ENCODE measurements at places on chromosomes 11 and 22.

DNA sequence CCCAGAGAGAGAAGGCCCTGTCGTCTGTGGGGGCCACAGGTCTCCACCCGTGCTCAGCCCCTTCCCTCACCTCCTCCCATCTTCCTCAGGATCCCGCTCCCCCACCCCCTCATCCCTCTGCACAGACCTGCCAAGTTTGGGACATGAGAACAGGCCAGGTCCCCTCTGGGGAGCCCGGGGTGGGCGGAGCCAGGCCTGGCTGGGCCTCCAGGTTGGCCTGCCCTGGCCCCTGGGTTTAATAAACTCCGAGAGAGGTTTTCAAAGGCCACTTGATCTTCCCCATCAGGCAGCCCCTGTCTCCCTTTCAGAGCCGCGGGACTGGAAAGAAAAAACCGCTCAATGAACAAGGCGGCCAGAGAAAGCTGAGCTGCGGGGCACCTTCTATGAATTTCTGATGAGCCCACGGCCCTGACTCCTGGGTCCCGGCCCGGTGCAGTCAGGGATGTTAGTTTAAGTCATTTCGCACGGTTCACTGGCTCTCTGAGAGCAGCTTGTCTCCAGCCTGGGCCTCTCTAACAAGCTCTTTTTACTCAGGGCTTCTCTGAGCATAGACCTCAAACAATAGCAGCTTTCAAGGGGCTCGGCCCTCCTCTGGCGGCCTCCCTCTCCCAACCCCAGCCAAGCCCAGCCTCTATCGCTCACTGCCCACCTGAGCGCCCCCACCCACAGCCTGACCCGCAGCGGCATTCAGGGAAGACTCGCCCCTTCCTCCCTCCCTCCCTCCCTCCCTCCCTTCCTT is 64.8 kb downstream of the RPUSD4 start:
- DNase-seq: no peak

- no peak for DNase-seq
Measured at GRCh38 chr11:126411971-126412381, 56.5 kb downstream of the ST3GAL4 start.

DNA sequence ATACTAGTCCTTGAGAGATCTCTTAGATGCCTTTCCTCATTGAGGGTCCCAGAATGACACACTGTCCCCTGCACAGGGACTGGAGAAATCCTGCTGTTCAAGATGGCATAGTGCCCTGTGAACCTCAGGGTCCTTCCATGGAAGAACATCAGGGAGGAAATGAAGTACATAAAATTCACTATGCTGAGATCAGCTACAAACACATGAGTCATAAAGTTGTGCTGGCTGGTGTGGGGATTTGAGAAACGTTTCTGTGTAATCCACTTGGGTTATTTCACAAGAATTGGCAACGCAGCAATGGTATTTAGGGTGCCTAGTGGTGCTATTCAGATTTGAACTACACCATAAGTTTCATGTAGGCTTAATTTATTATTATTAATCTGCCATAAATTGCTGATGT is 174.4 kb downstream of the MAML2 start:
- peak; percentile 92 for DNase-seq

DNA sequence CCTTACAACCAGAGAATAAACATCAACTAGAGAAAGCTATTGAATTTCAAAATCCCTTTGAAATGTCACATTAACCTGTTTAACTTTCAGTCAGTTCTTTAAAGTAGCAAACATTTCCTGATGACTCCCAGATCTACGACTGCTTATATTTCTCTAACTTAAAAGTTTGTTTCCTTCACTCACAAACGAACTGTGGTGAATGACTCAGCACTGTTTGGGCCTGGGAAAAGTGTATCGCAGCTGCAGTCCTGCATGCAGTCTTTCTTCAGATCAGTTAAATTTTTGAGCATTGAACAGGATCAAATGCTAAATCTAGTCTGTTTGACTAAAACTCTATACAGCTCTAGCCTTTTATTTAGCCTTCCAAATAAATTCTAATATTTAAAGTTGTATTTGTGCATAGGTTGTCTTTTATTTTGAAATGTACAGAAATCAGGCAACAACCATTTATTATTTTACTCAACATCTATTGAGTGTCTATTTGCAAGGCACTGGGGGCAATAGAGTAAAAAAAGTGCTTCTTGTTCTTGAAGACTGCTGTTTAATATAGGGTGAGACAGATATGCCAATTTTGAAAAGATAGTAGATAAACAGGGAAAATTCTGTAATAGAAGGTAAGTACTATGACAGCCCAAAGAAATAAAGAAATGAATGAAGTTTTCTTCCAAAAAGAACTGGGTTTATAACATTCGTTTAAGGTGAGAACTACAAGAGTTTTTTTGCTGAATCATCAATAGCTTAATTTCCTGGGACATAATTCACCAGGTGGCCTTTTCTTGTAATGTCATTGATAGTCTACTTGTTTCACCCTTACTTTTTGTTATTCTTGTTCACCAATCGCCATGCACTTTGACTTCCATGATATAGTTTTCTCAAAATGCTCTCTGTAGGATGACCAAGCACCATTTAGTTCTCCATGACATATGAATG is 235.4 kb downstream of the METTL15 start:
- DNase-seq: peak; percentile 74

Data from NB4 (cell line).